CD8-positive, alpha-beta memory T cell (primary cell): ENCODE measurements at places on chromosomes 5 and 9.

DNA sequence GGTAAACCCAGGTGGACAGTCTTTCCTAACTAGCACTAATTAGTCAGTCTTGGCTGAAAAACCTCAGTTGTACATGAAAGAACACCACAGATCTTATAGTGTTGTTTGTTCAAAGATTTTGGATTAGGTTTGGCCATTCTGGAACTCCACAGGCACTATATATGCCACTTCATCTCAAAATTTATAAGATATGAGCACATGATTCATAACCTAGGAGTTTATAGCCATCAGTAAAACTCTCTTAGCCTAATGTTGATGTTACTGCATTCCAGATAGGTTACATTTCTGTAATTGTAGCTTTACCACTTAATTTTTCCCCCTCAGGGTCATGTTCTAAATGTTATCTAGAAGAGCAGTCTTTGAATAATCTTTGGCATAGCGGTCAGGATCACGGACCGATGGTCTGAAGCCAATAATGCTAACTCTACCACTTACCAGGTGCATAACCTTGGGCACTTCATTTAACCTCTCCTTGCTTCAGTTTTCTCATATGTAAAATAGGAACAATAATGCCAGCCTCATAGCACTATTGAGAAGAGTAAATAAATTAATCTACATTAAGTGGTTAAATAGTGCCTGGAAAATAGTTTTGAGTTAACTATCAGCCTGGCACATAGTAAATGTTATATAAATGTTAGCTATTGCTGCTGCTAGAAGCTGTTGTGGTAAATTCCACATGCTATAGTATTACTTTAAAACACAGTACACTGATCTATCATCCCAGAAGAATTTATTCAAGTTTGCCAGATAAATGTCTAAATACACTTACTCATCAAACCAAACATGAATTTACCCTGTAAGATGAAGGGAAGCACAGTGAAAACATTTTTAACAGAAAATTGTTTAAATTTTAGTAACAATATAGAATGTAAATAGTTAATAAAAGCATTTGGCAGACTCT, 743.9 kb downstream of the NR2F1-AS1 start:
- H3K4me3 ChIP-seq: no peak overlapping the region
- H3K27ac ChIP-seq: no peak overlapping the region
- H3K36me3 ChIP-seq: no peaks in the 10 kb centered on the region
- no peak for DNase-seq
- no peaks in the 10 kb centered on the region for H3K27me3 ChIP-seq

DNA sequence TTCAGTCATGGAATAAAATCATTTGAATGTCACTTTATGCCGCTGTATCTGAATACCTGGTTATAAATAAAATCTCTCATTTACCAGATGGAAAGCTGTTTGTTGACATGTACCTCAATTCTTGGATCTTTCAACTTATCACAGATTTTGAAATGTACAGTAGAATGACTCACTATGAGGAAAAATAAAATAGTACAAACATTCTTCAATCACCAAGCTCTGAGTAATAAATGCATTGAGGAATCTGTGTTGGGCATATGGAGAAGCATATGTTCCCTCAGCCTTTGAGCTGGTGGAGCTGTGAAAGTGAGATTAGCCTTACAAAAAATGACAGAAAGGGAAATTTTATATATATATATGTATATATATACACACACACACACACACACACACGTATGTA, 175.4 kb downstream of the KIAA0825 start:
- H3K27ac ChIP-seq: no peak overlapping the region
- no peak for DNase-seq
- no peaks in the 10 kb centered on the region for H3K4me1 ChIP-seq
- no peaks in the 10 kb centered on the region for H3K27me3 ChIP-seq
- H3K4me3 ChIP-seq: no peak overlapping the region

GRCh38 chr9:32394381-32395049, 10.1 kb downstream of the ACO1 start:
- no peak for DNase-seq
- no peaks in the 10 kb centered on the region for H3K4me1 ChIP-seq
- H3K36me3 ChIP-seq: no peaks in the 10 kb centered on the region
- H3K27me3 ChIP-seq: no peaks in the 10 kb centered on the region
- H3K27ac ChIP-seq: no peak overlapping the region
- H3K4me3 ChIP-seq: no peak overlapping the region

- H3K27ac ChIP-seq: no peak overlapping the region
- H3K4me1 ChIP-seq: peaks cover 39% of the 10 kb centered on the region
- H3K36me3 ChIP-seq: peaks cover 3% of the 10 kb centered on the region
These were observed 42.7 kb downstream of the IQGAP2 start for GRCh38 chr5:76445830-76446229.

DNA sequence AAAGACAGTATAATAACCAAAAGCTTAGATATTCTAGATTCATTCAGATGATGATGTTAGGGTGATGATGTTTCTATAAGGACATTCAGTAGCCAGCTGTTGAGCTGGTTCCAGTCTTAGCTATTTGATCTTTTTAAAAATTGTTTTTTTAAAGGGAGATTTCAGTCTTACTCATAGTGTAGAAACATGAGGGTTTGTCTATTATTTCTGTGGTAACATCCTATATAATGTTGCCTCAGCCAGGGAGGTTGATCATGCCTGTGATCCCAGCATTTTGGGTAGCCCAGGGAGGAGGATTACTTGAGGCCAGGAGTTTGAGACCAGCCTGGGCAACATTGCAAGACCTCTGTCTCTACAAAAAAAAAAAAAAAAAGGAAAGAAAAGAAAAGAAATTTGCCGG, 167.8 kb downstream of the DOCK2 start:
- H3K4me1 ChIP-seq: peaks cover 13% of the 10 kb centered on the region
- no peak overlapping the region for H3K4me3 ChIP-seq
- H3K36me3 ChIP-seq: peaks cover 15% of the 10 kb centered on the region

DNA sequence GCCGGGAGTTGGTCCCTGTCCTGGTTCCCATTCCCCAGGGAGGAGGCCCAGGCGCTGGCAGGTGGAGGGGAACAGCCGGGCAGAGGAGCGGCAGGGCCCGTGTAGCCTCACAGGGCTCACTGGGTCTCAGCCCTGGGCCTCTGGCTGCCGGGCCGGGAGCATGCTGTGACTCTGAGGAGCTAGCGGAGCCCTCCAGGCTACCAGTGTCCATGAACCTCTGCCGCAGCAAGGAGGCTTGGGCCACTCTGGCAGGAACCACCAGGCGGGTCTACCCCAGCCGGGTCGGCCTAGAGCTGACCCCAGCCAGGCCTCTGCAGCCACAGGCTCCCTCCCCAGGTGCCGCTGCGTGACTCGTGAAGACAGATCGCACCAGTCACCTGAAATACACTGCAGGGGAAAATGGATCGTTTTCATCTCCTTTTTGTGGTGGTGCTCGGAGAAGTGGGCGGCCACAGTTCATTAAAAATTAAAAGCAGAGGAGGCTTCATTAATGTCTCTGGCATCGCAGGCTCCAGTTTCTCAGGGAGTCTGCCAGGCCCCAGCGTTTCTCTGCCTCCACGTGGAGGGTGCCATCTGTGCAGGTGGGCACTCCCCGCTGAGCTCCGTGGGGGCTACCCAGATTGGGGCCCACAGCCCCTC, 43.8 kb downstream of the KCNT1 start:
- no peak for DNase-seq
- no peaks in the 10 kb centered on the region for H3K36me3 ChIP-seq
- no peak overlapping the region for H3K4me3 ChIP-seq
- no peaks in the 10 kb centered on the region for H3K27me3 ChIP-seq

- no peaks in the 10 kb centered on the region for H3K36me3 ChIP-seq
- no peak overlapping the region for H3K27ac ChIP-seq
- DNase-seq: no peak
These were observed 78.5 kb downstream of the SHB start for GRCh38 chr9:37990404-37991015.

GRCh38 chr9:133551446-133551845, 16.9 kb downstream of the ADAMTSL2 start:
- DNase-seq: no peak
- no peaks in the 10 kb centered on the region for H3K36me3 ChIP-seq
- no peak overlapping the region for H3K4me3 ChIP-seq
- H3K27me3 ChIP-seq: no peaks in the 10 kb centered on the region
- H3K4me1 ChIP-seq: no peaks in the 10 kb centered on the region
- no peak overlapping the region for H3K27ac ChIP-seq

- no peaks in the 10 kb centered on the region for H3K27me3 ChIP-seq
- H3K36me3 ChIP-seq: no peaks in the 10 kb centered on the region
- H3K4me3 ChIP-seq: no peak overlapping the region
- H3K27ac ChIP-seq: no peak overlapping the region
These were observed 39.9 kb downstream of the STXBP1 start for GRCh38 chr9:127651697-127652610.

- no peak for DNase-seq
- H3K4me1 ChIP-seq: no peaks in the 10 kb centered on the region
- no peak overlapping the region for H3K27ac ChIP-seq
- no peak overlapping the region for H3K4me3 ChIP-seq
- H3K27me3 ChIP-seq: no peaks in the 10 kb centered on the region
These were observed 195.3 kb downstream of the SEMA6A start for GRCh38 chr5:116379306-116379705.

- H3K4me1 ChIP-seq: no peaks in the 10 kb centered on the region
- no peaks in the 10 kb centered on the region for H3K36me3 ChIP-seq
- H3K4me3 ChIP-seq: no peak overlapping the region
These were observed 6.8 kb downstream of the DNAJB5 start for GRCh38 chr9:34996181-34996904.

- DNase-seq: no peak
- H3K27ac ChIP-seq: no peak overlapping the region
- no peaks in the 10 kb centered on the region for H3K4me1 ChIP-seq
- H3K27me3 ChIP-seq: no peaks in the 10 kb centered on the region
These were observed 4.5 kb upstream of the TLE1 start for GRCh38 chr9:81693671-81694378.

GRCh38 chr9:133778336-133779013, 40.3 kb upstream of the SARDH start:
- H3K27ac ChIP-seq: no peak overlapping the region
- no peak for DNase-seq
- H3K36me3 ChIP-seq: no peaks in the 10 kb centered on the region
- H3K4me3 ChIP-seq: no peak overlapping the region

GRCh38 chr9:6506571-6506970, 93.6 kb downstream of the UHRF2 start:
- no peak overlapping the region for H3K27ac ChIP-seq
- H3K4me1 ChIP-seq: no peaks in the 10 kb centered on the region
- peaks cover 28% of the 10 kb centered on the region for H3K36me3 ChIP-seq
- no peaks in the 10 kb centered on the region for H3K27me3 ChIP-seq
- DNase-seq: no peak

DNA sequence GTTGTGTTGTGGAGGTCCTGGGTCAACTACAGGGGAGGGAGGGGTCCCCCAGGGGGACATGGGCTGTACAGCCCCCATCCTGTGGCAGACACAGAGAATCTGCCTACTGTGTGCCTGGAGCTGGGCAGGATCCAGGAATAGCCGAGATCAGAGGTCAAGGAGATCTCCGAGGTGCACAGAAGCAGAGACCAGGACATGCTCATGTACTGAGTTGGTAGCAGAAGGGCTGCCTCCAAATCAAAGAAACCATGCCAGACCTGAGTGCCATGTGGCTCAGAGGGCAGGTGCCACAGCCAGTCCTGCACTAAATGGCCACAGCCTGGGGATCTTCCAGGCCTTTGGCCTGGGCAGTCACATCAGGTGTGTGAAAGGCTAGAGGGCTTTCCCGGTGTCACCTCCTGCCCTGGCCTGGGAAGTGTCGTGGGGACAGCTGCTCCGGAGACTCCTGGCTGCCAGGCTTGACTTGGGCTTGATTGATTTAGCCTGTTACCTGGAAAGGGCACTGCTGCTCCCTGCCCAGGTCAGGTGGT, 27.8 kb downstream of the GSN start:
- no peak overlapping the region for H3K4me3 ChIP-seq
- H3K27ac ChIP-seq: no peak overlapping the region
- no peaks in the 10 kb centered on the region for H3K36me3 ChIP-seq
- H3K4me1 ChIP-seq: peaks cover 8% of the 10 kb centered on the region
- H3K27me3 ChIP-seq: no peaks in the 10 kb centered on the region
- DNase-seq: no peak

- H3K27ac ChIP-seq: no peak overlapping the region
- H3K36me3 ChIP-seq: peaks cover 26% of the 10 kb centered on the region
- DNase-seq: no peak
- no peak overlapping the region for H3K4me3 ChIP-seq
- peaks cover 28% of the 10 kb centered on the region for H3K4me1 ChIP-seq
- no peaks in the 10 kb centered on the region for H3K27me3 ChIP-seq
These were observed 32.7 kb downstream of the IER5L start for GRCh38 chr9:129145316-129145715.

GRCh38 chr9:130114741-130115140, 57.5 kb upstream of the NCS1 start:
- no peak overlapping the region for H3K4me3 ChIP-seq
- no peaks in the 10 kb centered on the region for H3K4me1 ChIP-seq
- no peaks in the 10 kb centered on the region for H3K27me3 ChIP-seq

GRCh38 chr9:119009249-119009648, 360.0 kb downstream of the BRINP1 start:
- no peak overlapping the region for H3K27ac ChIP-seq
- H3K27me3 ChIP-seq: no peaks in the 10 kb centered on the region
- no peaks in the 10 kb centered on the region for H3K4me1 ChIP-seq
- H3K36me3 ChIP-seq: no peaks in the 10 kb centered on the region
- no peak for DNase-seq

GRCh38 chr9:22216730-22217172, 207.6 kb upstream of the CDKN2B start:
- H3K4me3 ChIP-seq: no peak overlapping the region
- H3K36me3 ChIP-seq: no peaks in the 10 kb centered on the region
- no peak for DNase-seq
- H3K4me1 ChIP-seq: no peaks in the 10 kb centered on the region
- H3K27ac ChIP-seq: no peak overlapping the region
